ENCODE measurements at places on chromosomes 3 and 15.

DNA sequence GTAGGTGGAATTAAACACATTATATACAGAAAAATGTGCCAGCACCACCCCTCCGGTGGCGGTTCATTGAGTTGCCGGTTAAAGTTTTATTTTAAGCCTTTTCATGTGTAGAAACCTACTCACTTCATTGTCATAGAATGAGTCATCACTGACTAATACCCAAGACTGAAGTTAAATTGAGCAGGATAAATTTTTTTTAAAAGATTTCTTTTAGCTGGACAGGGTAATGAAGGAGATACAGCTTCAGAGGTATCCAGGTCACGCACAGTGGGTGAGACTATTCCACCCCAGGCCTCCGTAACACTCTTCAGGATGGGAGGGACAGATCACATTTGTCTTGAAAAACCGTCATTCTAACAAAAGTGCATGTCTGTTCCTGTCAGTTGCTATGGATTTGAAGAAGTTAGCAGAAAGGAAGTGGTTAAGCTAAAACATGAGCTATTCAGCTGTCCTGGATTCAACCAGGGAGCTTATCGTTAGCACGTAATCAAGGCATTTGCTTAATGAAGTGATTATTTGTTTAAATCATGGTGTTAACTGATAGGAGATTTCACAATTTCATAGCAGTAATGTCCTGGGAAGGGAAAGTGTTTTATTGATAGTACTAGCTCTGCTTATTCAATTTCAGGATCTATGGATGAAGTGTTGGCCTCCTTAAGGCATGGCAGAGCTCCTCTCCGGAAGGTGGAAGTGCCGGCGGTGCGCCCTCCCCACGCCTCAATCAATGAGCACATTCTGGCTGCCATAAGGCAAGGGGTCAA is 23.4 kb downstream of the WHAMM start:
- DNase-seq, result no peak

DNA sequence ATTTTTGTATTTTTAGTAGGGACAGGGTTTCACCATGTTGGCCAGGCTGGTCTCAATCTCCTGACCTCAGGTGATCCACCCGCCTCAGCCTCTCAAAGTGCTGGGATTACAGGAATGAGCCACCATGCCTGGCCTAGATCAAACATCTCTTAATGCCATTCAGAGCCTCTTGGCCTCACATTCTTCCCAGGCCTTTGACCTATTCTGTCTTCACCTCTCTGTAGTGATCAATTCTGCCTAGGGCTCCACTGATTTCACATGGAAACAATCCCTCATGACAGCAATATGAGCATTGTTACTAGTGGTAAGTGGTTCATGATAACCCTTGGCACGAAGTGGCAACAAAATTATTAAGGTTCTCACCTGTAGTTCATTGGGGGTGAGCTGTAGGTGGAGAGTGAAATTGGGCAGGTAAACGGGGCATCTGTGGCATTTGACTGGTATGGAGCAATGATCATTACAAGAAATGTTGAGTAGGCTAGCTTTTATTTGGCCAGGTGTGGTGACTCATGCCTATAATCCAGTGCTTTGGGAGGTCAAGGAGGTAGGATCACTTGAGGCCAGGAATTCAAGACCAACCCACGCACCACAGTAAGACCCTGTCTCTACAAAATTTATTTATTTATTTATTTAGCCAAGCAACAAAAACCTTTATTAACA is 4.8 kb upstream of the ARPIN start:
- no peak for DNase-seq

DNA sequence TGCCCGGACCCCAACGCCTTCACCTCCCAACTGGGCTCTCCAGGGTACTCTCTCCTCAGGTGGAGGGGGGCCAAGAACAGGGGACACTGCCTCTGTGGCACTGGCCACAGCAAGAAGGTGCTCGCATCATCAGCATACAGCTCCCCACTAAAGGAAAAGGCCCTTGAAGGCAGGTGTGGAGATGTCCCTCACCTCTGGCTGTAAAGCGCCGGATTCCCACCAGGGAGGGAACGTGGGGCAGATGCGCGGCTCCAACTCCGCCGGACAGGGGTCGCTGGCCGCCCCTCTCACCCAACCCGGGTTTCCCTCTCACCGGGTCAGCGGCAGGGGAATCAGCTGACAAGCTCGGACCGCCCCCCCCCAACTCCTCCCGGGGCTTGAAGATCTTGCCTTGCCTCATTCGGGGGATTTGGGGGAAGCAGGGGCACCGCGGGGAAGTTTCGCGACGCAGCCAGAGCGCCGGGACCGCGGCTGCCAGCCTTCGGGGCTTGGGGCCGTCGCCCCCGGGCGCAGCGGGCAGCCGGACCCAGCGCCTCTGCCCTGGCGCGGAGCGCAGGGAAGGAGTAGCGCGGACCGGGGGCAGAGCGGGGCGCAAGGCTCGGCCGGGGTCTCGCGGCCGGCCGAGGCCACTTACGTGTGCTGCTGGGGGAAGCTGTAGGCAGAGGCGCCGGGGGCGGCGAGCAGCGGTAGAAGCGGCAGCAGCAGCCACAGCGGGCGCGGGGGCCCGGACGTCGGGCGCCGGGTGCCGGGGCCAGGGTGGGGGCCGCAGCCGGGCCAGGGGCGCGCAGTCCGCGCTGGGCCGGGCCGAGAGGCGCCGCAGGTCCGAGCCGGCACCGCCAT is 630 bp downstream of the CACNA2D2 start:
- DNase-seq, result no peak

- DNase-seq, result no peak
Measured at GRCh38 chr3:126891141-126891540, 91.8 kb upstream of the PLXNA1 start.

GRCh38 chr15:29058903-29059539 is 173.2 kb downstream of the APBA2 start:
- DNase-seq, result no peak

DNA sequence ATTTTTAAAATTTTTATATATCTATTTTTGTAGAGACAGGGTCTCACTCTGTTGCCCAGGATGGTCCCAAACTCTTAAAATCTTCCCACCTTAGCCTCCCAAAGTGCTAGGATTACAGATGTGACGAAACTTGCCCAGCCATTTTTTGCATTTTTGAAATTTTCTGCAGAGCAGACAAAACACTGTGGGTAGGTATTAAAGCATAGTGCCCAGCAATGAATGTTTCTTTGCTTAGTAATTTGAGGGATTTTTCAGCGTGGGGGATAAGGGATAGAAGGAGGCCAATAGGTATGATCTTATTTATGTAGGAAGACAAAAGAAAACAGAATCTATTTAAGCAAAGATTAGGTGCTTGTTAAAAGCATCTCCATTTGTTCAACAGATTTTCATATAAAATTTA is 446.8 kb upstream of the DPH6 start:
- DNase-seq, result no peak
